Activated CD8-positive, alpha-beta T cell treated with anti-CD3 and anti-CD28 coated beads, Interleukin-2, amount 10 ng/mL, durations not matched to agents 7 days and 5 days (primary cell): ENCODE measurements at places on chromosomes 1 and 21. TPM values are rescaled to one million over a fixed set of nuclear protein-coding genes. Genes with fewer than 3 reads are reported as not detected.

The CD101 gene
- total RNA-seq = 34.4 TPM

The ARHGEF16 gene
- total RNA-seq = not detected

The ADGRL2 gene
- total RNA-seq = not detected

The CHI3L1 gene
- total RNA-seq = not detected

The SAMD13 gene
- total RNA-seq = not detected

The KCNJ9 gene
- not detected for total RNA-seq

The PCAT6 gene
- not detected for total RNA-seq

The PLCH2 gene
- total RNA-seq = 11.8 TPM

The PAQR6 gene
- 9.9 TPM for total RNA-seq

The RGS18 gene
- total RNA-seq = 0.40 TPM

- DNase-seq = peak; percentile 27
Observed at GRCh38 chr1:54312796-54313316, 93.3 kb downstream of the SSBP3 start.

DNA sequence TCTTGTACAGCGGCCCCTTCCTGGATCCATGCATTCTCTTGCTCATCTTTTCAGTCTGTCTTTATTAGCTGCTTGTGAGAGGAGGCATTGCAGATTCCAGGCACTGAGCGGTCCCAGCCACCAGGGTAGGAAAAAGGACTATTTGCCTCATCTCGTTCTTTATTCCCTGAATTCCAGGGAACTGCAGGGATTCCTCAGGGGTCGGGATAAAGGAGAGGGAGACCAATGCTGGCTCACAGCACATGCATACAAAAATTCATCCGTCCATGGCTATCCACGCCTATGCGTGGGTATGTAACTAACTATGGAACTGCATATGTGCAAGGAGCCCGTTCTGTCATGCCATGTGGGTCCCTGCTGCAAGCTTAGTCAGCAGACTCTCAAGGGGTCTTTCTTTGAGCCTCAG lies 879 bp upstream of the PLPPR5 start:
- DNase-seq = no peak

GRCh38 chr1:224175617-224176016 lies 7.4 kb upstream of the DEGS1 start:
- DNase-seq = no peak

DNA sequence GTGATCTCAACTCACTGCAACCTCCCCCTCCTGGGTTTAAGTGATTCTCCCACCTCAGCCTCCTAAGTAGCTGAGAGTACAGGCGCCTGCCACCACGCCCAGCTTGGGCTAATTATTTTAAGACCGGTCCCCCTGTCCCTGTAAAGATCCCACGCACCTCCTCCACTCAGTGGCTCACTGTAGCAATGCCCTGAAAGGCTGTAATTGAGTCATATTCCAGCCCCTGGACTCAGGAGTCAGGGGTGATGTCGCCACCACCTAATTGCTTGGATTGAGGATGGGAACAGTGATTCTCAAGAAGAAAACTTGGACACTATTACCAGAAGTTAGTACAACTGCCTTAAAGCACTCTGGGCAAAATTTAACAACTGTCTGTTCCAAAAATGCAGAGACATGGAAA lies 3.1 kb upstream of the EDARADD start:
- DNase-seq = no peak

DNA sequence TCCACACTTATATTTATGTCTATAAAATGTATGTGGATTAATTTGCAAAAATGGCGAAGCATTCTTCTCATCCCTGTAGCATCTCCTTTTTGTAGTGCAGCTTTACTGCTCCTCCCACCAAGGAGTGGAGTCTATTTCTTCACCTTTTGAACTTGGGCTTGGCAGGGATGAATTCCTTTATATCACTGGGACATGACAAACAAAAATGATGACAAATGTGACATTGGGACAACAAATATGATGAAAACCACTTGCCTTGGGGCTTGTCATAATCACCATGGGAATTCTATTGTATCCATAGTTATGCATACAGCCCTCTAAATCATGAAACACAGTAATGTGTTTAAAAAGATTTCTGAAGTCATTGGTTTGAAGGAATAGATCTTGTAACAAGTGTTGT lies 155.0 kb downstream of the TNFSF18 start:
- DNase-seq = no peak

DNA sequence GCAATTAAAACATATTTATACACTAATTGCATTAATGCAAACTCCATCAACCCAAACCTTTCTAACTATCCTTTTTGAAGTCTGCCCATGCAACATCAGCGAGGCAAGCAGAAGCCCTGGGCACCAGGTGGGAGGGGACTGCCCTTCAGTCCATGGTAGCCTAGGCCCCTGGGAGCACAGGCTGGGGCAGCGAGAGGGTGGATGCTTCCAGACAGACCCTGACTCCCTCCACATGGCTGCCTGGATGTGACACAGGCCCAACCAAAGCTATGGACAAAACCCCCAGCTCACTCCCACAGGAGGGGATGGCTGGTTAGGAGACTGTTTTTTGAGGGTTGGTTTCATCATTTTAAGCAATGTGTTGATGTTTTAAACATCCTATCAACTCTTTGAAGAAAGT lies 17.8 kb upstream of the LRRC47 start:
- no peak for DNase-seq

DNA sequence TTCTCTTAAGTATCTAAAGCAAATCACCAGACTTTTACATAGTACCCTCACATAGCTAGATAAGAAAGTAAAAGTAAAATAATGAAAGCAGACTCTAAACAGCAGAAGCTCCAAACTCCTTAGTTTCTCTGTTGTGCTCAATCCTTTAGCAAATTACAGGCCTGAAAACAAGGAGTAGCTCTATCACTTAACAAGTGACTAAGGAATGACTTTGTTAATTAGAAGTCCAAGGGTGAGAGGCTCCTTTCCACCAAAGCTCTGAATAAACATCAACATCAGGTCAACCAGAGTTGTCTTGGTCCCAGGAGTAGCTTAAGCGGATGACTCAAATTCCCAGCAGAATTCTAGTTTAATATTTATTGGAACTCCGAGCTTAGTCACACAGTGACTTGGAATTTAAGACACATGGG lies 5.9 kb downstream of the NRIP1 start:
- DNase-seq = no peak

DNA sequence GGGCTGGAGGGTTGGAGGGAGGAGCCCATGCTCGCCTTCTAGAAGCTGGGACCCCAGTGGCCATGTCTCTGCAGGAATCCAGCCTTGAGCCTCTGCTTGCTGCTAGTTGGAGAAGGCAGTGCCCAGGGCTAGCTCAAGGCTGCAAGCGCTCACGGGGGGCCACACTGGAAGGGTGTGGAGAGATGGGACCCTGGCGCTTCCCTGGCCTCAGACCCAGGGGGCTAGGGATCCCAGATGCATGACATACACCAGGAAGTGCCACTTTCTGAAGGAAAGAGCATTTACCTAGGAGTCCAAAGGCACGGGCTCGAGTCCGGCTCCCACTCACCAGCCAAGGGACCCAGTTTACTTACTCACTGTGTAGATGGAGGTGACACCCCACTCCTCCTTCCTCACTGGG lies 32.6 kb downstream of the NENF start:
- DNase-seq = no peak

DNA sequence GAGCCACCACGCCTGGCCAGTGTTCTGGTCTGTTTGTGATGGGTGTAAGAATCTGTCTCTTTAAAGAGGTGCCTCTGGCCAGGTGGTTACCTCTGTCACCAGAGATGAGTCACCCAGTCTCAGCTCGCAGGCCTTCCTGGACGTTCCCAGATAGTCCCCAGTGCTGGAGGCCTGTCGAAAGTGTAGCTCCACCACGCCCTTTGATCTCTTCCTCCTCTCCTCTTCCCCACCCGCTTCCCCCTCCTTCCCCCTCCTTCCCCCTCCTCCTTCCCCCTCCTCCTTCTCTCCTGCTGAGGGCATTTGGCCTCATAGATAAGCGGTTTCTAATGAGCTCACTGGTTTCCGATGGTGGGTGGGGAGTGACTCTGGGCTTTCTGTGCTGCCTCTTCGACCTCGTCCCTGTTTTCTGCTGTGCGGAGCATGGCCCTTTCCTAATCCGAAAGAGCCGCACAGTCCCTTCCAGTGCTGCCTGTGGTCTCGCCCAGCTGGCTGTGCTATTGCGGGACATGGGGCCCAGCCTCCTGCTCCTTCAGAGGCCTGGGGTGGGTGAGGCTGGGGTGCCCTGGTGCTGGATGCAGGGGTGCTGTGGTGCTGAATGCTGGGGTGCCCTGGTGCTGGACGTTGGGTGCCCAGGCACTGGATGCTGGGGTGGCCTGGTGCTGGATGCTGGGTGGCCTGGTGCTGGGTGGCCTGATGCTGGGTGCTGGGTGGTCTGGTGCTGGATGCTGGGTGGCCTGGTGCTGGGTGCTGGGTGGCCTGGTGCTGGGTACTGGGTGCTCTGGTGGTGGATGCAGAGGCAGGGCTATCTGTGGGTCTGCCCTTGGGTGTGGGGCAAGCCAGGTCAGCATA lies 19.2 kb downstream of the AGPAT3 start:
- DNase-seq = peak; percentile 28

DNA sequence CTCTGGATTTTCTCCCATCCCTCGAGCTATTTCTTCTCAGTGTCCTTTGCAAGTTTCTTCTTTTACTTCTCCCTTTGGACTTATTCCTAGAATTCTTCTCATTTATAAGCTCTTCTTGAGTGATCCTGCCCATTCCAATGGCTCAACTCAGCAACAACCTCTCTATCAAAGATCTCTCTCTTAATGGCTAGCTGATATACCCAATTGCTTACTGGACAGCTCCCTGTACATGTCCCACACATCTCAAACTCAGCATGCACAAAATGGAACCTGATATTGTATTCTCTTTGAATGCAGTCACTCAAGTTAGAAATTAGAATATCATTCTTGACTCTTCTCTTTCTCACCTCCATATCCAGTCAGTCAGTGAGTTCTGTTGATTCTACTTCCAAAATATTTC lies 48.6 kb downstream of the SLC25A24 start:
- no peak for DNase-seq

DNA sequence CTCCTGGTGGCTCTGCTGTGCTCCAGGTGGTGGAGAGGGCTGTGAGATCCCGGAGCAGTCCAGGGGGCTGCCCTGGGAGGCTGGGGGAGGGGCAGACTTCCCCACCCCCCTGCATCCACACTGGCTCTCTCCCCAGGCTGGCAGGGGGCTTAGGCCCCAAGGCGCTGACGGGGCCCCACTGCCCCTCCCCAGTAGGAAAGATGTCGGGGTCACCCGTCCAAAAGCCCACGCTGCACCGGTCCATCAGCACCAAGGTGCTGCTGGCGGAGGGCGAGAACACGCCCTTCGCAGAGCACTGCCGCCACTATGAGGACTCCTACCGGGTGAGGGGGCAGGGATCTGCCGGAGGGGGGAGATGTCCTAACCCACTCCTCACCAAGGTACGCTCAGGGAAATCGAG lies 5.8 kb downstream of the RNF207 start:
- no peak for DNase-seq

DNA sequence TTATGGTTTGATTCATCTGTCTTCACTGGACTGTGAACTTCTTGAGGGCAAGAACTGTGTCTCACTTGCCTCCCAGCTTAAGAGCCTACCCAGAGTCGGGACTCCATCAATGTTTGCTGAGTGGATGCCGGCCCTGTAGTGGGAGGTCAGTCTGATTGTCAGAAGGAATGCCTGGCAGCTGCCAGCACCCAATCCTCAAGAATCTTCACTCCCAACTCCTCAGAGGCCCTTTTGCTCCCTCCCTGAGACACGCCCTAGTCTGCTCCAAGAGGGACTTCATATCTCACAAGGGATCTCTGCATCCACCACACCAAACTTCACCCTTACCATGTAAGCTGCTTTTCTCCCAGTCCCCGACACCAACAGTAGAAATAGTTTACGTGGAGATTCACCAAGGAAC lies 15.2 kb upstream of the KDM4A start:
- DNase-seq = no peak

DNA sequence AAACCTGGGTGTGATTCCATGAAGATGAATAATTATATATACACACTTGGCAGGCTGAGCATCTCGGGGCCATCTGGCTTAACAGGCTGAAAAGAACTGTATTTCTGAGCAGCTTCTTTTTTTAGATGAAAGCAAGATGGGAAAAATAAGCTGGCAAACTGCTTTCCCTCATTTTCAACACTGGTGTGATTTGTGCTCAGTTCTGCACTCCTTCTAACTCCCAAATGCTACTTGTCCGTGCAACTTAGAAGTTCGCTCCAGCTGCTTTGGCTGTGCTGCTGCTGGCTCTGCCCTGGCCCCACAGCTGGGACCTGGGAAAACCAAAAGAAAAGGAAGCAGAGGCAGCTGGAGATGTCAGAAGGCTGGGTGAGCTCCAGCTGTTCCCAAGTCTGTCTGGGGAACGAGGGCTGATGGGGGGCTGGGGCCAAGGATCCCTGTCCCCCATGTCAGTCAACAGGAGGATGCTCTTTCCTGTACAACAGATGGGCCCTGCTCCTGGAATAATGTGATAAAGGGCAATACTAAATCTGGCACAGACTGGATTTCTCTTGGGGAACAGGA lies 44.9 kb downstream of the PAFAH2 start:
- no peak for DNase-seq

- DNase-seq = peak; percentile 46
Observed at GRCh38 chr21:41168391-41169257, 664 bp downstream of the BACE2 start.

DNA sequence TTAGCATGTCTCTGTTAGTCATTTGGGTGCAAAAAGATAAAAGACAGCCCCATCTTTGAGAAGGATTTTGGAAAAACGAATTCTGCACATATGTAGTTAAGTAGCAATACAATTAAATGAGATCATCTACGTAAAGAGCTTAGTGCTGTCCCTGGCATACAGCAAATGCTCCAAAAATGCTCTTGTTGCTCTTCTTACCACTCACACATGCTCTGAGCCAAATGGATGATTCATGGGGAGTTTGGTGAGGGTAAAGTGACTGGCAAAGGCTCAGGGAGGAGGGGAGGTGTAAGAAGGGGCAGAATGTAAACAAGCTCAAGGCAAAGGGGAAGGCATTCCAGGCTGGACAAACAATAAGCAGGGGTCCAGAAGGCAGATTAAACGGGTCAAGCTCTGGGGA lies 191.9 kb downstream of the AK5 start:
- DNase-seq = no peak

GRCh38 chr1:221751226-221751887 lies 9.5 kb upstream of the DUSP10 start:
- no peak for DNase-seq

GRCh38 chr1:212067787-212068186 lies 32.2 kb downstream of the DTL start:
- DNase-seq = no peak

- DNase-seq = peak; percentile 92
Observed at GRCh38 chr1:41898191-41898713, 20.5 kb downstream of the HIVEP3 start.

- no peak for DNase-seq
Observed at GRCh38 chr1:183872403-183872802, 67.5 kb downstream of the RGL1 start.

GRCh38 chr21:43986544-43987451 lies 25.3 kb upstream of the TRAPPC10 start:
- no peak for DNase-seq

GRCh38 chr1:167502192-167502551 lies 16.2 kb downstream of the CD247 start:
- DNase-seq = no peak

GRCh38 chr1:19640363-19641316 lies 3.5 kb upstream of the NBL1 start:
- no peak for DNase-seq
